Ovary (tissue), 10 donors: ENCODE measurements at places on chromosomes 1 and 21.

- no peak for DNase-seq
These were observed 14.7 kb downstream of the CAMK1G start for GRCh38 chr1:209598227-209598626.

GRCh38 chr1:226881515-226882185 lies 11.2 kb downstream of the PSEN2 start:
- DNase-seq = no peak

- no peak for DNase-seq
These were observed 12.4 kb downstream of the IBA57 start for GRCh38 chr1:228177721-228178710.

DNA sequence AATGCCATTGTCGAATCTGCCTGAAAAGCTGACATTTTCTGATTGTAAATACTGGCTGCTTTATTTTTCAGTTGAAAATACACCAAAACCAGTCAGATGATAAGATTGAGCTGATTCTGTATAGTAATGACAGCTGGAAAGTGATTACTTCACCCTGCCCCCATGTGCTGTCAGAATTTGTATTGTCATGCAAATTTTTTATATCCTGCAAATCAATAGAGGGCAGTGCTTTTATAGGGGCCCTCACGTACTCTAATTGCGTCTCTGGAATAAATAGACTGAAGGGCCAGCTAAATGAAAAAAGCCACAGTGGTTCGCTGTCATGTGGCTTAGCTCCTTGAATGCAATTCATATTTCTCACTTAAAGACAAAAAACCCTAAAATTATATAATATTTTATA lies 208.6 kb downstream of the LHX8 start:
- DNase-seq = no peak

GRCh38 chr1:200520735-200521134 lies 99.8 kb downstream of the KIF14 start:
- no peak for DNase-seq

DNA sequence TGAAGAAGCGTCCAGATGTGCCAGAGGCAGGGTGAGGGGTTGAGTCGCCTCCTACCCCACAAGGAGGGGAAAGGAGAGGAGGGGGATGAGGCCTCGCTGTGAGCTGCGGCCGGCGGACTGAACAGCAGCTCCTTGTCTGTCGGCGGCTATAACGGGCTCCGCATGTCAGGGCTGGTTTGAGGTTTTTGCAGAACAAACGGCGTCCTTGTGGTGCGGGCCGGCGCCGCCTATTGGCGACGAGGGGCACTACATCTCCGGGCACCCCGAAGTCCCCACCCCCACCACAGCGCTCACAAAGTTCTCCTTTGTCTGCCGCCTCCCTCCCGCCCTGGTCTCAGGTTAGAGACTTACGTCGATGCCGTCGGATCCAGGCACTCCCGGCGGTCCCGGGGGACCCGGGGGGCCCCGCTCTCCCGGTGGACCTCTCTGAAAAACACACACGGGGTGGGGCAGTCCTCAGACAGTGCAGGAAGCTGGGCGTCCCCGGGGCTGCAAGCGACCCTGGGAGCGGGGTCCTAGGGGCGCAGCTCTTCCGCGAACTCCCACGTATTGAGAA lies 1.8 kb downstream of the COL9A2 start:
- peak; percentile 86 for DNase-seq

DNA sequence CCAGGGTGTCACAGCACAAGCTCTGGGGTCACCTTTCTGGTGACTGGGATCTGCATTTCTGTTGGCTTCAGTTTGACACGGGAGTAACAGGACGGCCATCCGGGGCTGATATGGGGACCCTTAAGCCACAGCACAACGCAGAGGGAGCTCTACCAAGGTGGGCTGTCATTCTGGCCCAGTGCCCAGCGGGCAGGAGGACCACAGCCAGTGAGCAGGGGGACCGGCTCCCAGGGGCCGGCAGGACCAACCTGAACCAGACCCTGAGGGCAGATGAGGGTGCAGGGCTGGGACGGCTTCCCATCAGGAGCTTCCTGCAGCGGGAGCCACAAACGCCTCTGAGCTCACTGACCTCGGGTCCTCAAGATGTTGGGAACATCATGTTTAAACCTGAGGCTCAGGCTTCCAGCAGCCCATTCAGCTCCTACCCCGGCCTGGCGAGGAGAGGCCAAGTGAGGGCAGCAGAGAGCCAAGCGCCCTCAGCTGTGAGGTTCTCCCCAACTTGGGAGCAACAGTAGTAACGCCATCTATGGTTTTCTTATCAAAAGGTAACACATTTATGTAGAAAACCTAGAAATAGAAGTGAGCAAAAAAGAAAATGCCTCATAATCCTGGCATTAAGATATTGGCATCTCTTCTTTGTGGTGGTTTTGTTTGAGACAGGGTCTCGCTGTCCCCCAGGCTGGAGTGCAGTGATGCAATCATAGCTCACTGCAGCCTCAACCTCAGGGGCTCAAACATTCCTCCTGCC lies 26.8 kb downstream of the TMEM201 start:
- peak; percentile 46 for DNase-seq

GRCh38 chr21:27799861-27800260 lies 833.0 kb upstream of the ADAMTS5 start:
- no peak for DNase-seq

- DNase-seq = no peak
These were observed 8.7 kb downstream of the ETS2 start for GRCh38 chr21:38814126-38815059.
